Stimulated activated CD4-positive, alpha-beta T cell treated with anti-CD3 and anti-CD28 coated beads, Interleukin-15, amount 100 ng/mL, for 1 hour (primary cell): ENCODE measurements at places on chromosomes 5 and 9.

DNA sequence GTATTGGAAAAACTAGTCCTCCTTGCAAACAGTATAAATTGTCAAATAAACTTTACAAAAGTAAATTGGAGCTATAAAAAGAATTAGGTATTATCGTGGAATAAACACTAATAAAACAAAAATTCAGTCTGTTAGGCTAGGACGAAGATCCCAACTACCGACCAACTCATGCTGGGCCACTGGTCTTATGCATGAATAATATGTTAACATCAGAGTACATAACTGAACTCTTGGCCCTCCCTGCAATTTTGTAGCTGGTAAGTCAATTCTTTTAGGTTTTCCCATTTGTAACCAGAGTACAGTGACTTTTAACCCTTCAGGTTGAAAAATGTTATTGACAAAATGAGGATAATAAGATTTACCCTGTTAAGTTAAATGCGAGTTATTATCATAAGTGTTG lies 428.7 kb downstream of the BNC2 start:
- DNase-seq = no peak

DNA sequence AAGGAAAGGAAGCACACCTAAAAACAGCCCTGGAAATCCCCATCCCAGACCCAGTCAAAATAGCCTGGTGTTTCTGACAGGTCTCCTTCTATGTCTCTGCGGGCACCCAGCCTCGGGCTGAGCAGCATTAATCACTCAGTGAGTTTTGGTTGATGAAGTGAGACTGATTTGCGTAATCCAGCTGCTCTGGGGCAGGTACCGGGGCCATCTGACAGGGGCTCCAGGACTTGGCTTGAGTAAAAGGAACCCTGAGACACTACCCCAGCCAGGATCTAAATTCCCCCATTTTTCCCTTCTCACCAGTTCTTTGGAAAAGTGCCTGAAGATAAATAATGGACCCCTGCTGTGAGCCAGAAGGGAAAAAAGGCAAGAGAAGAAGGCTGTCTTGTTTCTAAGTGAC lies 596 bp downstream of the SLC28A3 start:
- DNase-seq = no peak

- DNase-seq = no peak
Measured at GRCh38 chr5:115457571-115457970, 87.0 kb downstream of the FEM1C start.

- no peak for DNase-seq
Measured at GRCh38 chr9:113471566-113471965, 8.0 kb downstream of the RGS3 start.

DNA sequence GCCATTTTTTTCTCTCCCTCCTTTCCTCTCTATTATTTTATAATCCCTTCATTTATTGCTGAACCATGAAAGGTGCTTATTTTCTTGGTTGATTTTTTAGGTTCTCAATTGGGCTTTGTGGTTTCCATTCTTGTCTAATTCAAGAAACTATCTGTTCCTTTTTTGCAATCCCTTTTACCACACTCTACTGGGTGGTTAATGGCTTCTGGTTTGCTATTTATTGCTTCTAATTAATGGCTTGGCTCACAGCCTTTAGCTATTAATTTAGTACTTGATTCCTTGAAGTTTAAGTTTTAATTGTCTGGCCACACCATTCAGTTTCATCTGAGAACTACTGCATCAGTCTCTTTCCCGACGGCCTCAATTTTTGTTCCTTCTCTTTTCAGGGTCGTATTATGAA lies 5.6 kb downstream of the FRRS1L start:
- DNase-seq = no peak

DNA sequence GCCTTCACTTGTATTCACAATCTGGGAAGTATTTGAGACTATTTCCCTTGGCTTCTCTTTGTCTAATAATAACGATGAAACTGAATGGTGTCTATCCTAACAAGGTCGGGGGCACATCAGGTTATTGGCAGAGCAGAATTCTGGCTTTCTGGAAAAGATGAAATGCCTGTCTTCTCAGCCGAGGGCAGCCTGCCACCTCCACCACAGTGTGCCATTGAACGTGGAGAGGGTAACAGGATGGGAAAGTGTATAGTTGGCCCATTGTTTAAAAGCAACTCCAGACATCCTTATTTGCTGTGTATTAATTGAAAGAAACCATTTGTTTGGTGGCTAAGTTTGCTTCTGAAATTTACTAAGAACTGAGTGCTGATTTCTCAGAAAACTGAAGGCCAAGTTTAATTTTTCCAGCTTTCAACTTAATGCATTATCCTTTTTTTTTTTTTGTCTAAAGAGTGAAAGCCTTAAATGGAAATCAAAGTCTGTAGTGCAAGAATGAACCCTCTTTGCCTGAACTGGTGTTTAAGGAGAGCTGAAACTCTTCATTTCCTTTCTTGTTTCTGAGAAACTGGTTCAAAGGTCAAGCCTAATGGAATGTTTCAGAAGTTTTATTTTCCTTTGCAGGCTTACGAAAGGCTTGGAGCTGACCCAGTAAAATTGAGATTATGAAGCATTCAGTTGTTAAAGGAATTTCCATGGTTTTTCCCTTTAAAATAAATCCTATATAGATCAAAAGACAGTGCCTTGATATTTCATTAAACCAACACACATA lies 563.7 kb upstream of the DAP start:
- DNase-seq = no peak
